ENCODE measurements at places on chromosomes 12 and 14.

DNA sequence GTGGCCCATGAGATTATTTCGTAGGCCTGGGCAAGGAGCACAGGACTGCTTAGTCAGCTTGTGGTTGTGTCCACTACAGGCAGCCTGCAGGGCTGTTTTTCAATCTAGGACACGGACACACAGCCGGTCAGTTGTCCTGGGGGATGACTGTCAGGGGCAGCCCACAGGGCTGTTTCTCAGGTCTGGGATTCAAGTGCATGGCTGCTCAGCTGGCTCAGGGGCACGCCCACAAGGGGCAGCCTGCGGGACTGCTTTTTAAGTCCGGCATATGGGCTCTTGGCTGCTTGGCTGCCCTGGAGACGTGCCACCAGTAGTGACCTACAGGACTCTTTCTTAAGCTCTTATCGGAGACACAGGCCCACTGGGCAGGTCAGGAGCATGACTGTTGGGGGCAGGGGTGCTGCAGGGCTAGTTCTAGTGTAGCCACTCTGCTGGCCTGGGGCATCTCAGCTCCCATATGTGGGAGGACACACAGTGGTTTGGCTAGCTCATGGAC, 26.6 kb upstream of the GTF2A1 start:
- DNase-seq, result no peak

- peak; percentile 70 for DNase-seq
These were observed 2.7 kb downstream of the NCKAP5L start for GRCh38 chr12:49825360-49825970.

DNA sequence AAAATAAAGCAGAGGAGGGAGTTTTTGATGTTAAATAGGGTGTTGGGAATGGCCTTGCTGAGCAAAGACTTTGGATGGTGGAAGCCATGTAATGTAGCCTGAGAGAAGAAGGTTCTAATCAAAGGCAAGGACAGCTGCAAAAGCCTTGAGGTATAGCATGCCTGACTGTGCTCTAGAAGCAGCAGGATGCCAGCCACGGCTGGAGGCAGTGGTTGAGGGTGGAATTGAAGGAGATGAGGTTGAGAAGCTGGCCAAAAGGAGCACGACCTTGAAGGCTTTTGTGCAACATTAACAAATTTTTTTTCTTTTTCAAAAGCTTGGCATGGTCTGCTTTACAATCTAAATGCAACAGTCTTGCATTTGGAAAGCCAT, 42.3 kb upstream of the CSRP2 start:
- no peak for DNase-seq

- no peak for DNase-seq
These were observed 11.3 kb downstream of the KIF26A start for GRCh38 chr14:104149617-104150135.

DNA sequence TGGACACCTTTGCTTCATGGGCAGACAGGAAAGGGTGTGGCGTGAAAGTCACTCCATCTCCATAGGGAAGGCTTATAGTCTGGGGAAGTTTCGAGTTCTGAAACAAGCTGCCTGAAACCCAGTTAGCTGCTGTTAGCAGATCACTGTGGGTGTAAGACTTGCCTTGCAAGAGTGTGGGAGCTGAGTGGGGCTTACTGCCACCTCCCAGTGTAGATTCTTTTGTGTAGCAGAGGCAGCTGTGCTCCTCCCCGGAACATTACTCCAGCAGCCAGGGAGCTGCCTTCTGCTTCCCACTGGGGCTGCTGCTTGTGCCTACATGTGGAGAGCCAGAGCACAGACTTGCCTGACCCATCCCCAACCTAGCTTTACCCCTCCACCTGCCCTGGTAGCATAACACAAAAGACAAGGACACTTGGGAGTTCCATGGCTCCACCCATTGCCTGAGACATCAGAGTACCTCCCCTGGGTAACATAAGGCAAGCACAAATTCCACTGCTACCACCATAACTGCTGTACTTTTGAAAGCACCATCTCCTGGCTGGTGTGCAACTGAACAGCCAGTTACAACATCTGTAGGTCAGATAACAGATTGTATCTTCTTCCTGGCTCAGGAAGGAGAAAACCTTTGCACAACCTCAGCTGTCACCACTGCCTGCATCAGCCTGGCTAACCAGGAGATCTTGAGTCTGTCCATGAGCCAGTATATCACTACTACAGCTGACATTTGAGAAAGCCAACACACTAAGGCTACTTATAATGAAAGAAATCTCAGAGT, 69.5 kb downstream of the ADAMTS20 start:
- no peak for DNase-seq

- no peak for DNase-seq
These were observed 21.1 kb downstream of the NUBPL start for GRCh38 chr14:31582286-31582691.

DNA sequence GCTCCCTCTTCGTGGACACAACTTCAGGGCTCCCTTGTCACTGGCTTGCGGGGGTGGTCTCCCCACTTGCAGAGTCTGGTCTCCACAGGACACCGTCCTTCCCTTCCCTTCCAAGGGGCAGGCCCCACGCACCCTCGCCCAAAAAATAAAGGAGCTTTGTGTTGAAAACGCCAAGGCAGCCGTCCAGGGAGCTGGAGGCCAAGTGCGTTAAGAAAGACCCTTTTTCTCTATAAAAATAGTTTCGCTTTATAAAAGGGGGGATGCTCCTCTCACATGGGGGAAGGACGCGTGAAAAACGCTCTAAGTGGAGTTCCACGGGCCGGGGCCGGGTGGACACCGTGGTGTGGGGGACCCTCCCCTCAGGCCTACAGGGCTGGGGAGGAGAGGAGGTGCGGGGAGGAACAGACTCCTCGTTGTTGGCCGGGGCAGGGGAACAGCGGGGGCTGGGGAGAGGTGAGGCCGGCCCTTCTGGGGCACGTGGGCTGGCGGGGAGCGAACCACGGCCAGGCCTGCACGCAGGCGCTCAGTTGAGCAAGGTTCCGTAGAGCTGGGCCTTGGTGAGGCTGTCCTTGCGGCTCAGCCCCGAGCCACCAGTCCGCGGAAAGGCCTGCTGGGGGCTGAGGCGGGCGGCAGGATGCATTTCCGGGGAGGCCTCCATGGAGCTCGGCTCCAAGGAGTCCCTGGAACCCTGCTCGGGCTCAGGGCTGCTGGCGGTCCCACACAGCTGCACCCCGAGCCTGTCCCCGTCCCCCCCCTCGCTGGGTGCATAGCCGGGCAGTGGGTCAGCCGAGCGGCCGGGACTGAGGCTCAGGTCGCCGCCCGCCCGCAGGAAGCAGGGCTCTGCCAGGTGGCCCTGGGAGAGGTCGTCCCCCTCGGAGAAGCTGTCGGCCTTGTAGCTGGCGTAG, 49.5 kb downstream of the BEGAIN start:
- DNase-seq, result no peak

DNA sequence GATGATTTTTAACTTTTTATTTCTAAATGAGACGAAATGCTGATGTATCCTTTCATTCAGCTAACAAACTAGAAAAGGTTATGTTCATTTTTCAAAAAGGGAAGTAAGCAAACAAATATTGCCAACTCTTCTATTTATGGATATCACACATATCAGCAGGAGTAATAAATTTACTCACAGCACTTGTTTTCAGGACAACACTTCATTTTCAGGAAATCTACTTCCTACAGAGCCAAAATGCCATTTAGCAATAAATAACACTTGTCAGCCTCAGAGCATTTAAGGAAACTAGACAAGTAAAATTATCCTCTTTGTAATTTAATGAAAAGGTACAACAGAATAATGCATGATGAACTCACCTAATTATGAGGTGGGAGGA, 139.6 kb downstream of the HMGA2 start:
- DNase-seq, result no peak

DNA sequence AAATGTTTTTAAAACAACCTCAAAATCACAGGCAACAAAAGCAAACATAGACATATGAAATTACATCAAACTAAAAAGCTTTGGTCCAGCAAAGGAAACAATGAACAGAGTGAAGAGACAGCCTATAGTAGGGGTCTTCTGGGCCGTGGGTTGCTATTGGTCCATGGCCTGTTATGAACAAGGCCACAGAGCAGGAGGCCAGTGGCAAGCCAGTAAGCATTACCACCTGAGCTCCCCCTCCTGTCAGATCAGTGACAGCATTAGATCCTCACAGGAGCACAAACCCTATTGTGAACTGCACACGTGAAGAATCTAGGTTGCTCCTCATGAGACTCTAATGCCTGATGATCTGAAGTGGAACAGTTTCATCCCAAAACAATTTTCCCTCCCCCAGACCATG, 174.0 kb downstream of the DIO2 start:
- no peak for DNase-seq

- DNase-seq, result no peak
These were observed 1.3 kb upstream of the ESYT1 start for GRCh38 chr12:56126732-56127239.

DNA sequence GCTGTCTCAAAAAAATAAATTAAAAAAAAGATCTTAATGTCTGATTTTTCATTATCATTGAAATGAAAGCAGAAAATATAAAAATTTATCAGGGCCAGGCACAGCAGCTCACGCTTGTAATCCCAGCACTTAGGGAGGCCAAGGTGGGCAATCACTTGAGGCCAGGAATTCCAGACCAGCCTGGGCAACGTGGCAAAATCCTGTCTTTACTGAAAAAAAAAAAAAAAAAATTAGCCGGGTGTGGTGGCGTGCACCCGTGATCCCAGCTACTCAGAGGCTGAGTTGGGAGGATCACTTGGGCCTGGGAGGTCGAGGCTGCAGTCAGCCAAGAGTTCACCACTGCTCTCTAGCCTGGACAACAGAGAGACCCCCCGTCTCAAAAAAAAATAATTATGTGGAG, 37.6 kb upstream of the CLIP1 start:
- no peak for DNase-seq

DNA sequence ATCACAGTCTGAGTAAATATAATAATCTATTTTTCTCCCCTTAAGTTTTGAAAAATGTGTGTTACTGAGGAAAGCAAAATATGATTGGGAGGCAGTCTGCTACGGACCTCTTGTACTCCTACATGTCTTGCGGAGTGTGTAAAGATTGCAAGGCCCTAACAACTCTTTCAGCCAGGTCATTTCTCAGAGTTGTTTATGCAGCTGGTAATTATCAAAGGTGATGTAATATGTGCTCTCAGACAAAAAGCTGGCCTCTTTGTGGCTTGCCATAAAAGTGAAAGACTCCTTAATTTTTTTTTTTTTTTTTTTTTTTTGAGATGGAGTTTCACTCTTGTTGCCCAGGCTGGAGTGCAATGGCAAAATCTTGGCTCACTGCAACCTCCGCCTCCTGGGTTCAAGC, 40.5 kb upstream of the MON2 start:
- no peak for DNase-seq

DNA sequence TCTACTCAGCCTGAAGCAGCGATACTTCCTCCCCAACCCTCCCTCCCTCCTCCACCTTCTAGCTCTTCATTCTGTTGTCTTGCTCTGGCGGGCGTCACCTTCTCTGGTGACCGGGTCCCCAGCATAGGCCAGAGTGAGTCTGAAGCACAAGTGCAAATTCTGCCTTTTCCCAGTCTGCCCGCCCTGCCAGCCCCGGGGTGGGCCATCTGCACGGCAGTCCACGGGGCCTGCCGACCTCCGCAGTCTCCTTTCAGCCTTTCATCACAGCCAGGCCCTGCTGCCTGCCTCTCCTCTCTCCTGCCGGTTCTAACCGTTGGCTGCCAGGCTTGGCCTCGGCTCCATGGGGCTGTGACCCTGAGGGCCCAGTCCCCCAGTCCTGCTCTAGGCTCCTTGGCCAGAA, 58.7 kb downstream of the TESC start:
- DNase-seq, result no peak

DNA sequence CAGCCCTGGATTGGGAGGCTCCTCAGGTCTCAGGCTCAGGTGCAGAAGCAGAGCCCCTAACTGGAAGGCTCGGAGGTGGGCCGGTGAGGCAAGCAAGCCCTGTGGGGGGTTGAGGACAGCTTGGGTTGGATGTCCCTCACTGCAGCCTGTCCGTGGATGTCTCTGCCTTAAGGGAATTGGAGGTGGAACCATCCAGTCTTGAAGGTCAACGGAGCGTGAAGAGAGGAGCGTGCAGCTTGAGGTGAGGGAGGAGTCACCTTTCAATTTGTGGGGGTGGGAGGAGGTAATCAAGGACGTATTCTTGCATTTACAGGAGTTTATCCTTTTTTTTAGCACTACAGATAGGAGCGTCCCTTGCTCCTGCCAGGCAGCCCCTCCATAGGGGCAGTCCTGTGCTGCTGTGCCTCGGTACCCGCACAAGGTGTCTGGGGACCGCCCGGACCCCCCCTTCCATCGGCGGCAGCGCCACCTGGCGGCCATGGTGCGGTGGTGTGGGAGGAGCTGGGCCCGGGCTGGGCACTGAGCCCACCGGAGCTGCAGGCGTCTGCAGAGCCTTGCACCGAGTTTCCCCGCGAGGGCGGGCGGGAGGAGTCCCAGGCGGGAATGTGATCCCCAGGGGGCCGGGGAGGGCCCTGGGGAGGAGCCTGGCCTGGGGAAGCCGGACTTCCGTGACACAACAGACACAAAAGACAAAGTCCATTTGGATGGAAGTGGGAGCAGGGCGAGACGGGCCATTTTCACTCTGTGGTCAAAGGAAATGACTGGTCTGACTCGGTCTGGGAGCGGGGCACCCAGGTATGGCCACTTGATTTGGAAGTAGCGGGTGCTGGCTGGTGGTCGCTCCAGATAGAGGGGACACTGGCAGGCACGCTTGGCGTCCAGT, 864 bp downstream of the DNAJC22 start:
- DNase-seq, result peak; percentile 95

DNA sequence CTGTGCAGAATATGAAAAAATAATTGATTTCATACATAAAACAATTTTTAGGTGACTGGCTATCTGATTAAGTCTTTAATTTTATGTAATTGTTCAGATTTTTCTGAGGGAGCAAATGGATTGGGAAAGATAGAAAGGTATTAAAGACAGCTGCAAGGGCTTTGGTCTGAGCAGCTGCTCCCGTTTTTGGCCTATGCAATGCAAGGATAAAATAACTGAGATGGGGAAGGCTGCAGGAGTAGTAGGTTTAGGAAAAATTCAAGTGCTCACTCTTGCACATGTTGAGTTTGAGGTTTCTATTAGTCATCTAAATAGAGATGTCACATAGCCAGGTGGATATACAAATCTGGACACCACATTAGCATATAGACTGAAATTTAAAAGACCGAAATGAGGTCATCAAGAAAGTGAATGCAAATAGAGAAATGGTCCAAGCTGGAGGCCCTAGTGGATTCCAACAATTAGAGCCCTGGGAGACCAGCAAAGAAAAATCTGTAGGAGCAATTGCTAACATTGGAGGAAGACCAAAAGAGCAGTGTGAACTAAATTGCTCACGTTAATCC, 144.0 kb downstream of the PPFIA2 start:
- DNase-seq, result no peak

GRCh38 chr14:32408018-32408417, 78.9 kb downstream of the AKAP6 start:
- DNase-seq, result no peak

GRCh38 chr12:92847368-92847767, 81.7 kb downstream of the EEA1 start:
- DNase-seq, result no peak

DNA sequence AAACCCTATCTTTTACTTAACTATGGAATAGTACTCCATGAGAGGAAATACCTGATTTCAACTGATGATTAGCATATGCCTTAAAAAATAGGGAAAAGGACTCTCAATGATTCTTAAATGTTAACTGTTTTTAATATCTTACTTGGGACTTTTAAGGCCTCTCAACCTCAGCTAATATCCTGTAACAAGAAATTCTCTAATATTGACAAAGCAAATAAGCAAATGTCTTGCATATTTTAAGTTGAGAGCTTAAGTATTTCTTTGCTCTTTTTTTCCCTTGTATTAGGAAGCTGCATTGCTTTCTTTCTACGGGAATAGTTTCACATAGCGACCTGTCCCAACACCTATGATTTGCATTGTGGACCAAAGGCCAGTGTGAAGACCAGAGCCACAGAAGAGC, 249.9 kb downstream of the BCAT1 start:
- no peak for DNase-seq

Data from AG08396 (cell line).